Thoracic aorta (tissue), 2 donors: ENCODE measurements at places on chromosomes 3 and 15.

DNA sequence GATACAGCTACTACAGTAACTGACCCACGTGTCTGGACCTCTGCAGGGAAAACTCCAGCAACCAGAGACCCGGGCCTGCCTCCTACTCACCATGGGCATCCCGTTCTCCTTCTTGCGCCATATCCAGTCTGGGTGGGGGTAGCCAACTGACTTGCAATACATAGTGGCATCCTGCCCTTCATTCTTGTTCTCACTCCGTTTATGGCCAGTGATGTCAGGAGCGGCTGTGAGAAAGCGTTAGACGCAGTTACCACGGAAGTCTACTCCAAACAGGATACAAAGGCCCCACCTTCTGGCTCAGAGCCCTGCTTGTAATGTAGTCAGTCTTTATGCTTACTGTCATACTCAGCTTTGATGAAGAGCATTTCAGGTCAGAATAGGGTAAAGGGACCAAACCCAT, 59.6 kb downstream of the NPTN start:
- DNase-seq, result no peak

- DNase-seq, result no peak
These were observed 148.9 kb upstream of the GBE1 start for GRCh38 chr3:81910244-81910852.

- no peak for DNase-seq
These were observed 71.3 kb downstream of the SMAD6 start for GRCh38 chr15:66773129-66773873.

GRCh38 chr3:135788978-135789377, 176.6 kb upstream of the PPP2R3A start:
- DNase-seq, result no peak

- DNase-seq, result no peak
These were observed 45.1 kb downstream of the DAPK2 start for GRCh38 chr15:64001148-64001547.

DNA sequence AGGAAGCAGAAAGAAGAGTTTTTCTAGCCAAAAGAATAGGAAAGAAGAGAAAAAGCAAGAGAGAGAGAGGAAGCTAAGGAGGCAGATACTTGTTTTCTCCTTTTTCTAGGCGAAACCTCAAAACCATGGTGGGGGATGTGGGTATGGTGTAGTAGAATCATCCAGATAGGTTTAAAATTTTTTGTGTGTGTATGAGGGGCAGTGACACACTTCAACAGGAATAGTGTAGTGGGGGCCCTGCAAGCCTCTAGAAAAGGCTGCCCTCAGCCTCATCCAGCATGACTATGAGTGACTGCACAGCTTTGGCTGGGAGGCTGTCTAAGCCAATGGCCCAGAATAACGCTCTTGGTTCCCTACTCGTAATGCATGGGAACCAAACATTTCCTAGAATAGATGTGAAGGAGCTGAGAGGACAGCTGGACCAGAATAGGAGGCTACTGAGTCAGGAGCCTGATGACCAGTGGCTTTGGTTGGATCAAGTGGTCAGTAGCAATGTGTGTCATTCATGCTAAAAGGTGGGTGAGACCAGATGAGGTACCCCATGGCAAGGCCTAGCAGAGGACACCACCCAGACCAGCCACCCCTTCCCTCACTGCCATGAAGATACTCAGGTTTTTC, 24.4 kb downstream of the MOBP start:
- no peak for DNase-seq

DNA sequence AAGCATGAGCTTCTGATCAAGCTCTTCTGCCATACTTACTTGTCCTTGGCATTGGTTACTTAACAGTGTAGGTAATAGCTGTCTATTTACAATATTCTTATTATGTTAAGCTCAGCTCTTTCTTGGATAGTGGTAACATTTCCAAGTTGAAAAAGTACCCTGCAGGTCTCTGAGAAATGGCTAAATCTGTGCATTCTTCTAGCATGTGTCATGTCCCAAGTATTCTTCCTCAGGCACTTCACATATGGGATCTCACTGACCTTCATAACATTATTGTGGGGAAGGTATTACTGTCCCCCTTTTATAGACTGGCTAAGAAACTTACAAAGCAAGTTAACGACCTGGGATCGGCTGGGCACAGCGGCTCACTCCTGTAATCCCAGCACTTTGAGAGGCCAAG, 236.1 kb downstream of the RORA start:
- DNase-seq, result no peak

DNA sequence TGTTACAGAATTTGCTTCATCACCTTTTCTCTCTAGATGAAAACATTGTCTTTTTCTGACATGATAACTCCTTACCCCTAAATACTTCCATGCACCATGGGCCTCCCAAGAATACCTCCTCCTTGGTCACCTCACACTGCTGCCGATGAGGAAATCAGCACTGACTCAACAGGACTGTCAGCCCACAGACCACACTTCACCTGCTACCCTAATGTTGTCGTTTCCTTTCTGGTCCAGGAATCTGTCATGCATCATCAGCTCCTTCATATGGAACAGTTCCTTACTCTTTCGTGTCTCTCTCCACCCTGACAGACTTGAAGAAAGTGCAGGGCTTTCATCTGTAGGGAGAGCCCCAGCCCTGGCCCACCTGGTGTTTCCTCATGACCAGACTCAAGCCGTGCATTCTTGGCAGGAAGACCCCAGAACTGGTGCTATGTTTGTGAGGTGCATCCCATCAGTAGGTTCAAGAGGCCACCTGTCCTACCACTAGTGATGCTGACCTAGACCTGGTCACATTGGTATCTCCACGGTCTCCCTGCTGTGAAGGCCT, 41.1 kb upstream of the PLXNA1 start:
- DNase-seq, result no peak

- no peak for DNase-seq
These were observed 109.1 kb downstream of the OPA1 start for GRCh38 chr3:193701953-193702635.

DNA sequence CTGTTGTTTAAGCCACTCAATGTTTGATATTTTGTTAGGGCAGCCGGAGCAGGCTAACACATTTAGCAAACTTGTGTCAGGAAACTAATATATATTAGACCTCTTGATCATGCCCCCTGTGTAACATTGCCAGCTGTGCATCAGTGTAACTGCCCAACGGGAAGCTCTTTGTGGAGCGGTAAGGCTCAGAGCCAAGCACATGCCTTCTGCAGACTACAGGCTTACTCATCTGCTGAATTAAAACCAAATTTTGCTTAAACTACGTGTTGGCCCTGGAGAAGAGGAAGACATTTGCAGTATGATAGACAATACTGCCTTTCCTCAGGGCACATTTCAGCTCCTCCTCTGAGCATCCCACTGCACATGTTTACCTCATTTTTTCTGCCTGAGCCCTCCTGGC, 50.5 kb upstream of the KCNMB2 start:
- no peak for DNase-seq

DNA sequence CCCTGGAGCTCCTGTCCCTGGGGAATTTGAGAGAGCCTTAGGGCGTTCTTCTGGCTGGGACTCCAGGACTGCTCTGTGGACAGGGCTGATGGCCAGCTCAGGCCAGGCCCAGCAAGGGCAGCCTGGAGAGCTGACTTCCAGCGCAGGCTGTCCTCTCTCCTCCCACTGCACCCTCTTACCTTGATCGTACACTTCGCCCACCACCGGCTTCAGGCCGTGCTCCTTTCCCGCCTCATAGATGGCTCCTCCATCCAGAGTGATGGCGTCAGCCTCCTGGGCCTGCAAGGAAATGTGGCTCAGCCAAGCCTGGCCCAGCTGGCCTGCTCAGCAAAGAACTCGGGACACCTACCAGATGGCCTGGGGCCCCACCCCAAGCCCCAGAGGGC, 3.1 kb downstream of the MELTF start:
- DNase-seq, result no peak

- DNase-seq, result peak; percentile 40
These were observed at the start of gene SPATA12 for GRCh38 chr3:57060089-57060821. SPATA12 (plus strand) TSS chr3:57060664; CDS start chr3:57073695, 13,031 bp downstream.

GRCh38 chr3:36540888-36541518, 160.7 kb downstream of the STAC start:
- DNase-seq, result no peak

DNA sequence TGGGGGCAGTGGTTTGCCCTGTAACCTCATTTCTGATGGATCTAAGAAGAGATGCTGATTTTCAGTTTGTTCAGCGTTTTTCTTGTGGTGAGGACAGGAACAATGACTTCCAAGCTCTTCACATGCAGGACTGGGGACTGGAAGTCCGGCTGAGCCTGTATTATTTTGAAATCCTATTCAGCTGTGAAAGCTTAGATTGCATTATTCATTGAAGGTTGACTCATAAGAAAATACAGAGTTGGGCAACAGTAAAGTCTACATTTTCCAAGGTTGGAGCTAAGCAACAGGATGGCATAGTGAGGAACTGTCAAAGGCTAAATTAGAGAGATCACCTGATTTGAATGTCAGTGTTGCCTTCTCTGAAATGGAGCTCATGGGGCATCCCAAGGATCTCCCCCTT, 230.9 kb upstream of the FEZF2 start:
- no peak for DNase-seq

- no peak for DNase-seq
These were observed 95.0 kb upstream of the ALDH1A3 start for GRCh38 chr15:100784493-100785180.
